ENCODE measurements at places on chromosomes 11 and 22.

- DNase-seq = no peak
Observed at GRCh38 chr11:44133335-44133946, 38.0 kb downstream of the EXT2 start.

DNA sequence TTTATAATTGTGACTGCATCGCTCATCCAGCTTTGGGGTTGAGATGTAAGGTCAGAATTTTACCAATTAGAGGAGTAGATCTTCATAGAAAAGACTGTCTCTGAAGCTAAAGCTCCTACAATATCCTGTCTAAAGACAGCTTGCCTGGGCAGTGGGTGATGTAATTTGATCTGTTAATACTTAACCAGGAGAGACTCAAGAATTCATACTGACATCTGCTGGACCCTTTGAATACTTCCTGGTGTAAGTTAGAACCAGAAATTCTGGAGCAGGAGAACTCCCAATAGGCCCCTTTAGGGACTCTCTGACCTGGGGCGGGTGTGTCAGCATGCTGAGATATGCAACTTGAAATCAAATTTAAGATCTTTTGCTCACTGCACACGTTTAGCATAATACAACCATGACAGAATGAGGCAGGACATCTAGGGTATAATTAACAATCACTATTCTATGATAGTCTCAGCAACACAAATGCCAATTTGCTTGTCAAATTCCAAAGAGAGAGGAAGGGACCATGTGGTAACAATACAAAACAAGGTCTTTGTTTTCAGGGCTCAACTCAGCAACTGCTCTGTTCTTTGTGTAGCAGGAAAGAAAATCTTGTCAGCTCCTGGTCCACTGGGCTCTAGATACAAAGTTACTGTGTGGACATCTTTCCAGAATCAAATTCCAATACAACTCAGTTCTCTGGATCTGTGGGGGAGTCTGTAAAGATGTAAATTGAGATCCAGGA is 143.9 kb downstream of the INSC start:
- no peak for DNase-seq

DNA sequence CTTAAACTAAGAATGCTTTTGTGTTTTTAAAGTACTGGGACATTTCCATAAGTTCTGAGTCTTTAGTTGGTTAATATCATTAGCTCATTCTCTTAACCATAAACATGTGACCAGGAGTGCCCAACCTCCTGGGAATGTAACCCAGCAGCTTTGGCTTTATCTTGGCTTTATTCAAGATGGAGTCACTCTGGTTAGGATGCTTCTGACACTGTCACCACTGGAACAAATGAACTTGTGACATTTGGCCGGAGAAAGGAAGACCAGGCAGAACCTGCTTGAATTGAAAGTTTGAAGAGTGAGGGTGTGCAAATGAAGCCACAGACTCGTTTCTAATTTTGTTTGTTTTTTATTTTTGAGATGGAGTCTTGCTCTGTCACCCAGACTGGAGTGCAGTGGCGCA is 54.6 kb downstream of the OSBP2 start:
- no peak for DNase-seq

DNA sequence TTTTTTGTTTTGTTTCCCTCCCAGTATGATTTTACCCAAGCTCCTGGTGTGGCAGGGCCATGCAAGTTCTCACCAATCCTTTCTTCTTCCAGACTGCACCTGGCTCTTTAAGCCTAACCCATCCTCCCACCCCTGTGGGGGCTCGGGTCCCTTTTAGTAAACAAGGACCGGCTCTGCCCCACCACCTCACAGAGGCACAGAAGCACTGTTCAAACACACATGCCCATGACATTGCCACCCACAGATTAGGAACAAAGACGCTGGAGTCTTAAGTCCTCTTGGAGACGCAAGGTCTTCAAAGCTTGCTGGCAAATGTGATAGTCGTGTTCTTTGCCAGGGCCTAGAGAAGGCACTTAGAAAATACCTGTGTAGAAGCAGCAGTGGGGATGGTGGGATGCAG is 18.9 kb downstream of the UQCR10 start:
- no peak for DNase-seq

DNA sequence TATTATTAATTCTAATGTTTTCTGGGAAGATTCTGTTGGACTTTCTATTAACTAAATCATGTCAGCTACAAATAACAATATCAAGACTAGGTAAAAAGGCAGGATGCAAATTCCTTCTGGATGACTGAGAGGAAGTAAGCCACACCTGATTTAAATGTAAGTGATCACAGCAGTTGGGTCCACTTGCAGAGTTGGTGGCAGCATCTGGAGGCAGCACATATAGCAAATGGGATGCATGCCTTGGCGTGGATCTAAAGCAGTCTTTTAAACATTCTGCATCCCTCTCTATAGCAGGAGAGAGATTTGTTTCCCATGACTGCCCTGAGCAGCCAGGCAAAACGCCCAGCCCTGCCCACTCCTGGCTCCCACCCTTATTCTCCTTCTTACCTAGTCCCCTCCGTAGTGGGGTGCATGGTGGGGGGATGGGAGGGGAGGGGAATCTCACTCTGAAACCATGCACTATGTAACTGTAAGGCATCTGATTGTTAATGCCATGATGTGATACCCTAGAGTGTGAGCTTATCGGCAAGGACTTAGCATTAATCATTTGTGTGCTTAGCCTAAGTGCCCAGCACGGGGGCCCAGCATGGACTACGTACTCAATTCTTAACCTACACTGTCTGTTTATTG is 130.3 kb downstream of the EFCAB6 start:
- DNase-seq = no peak

- no peak for DNase-seq
Observed at GRCh38 chr22:34946339-34946985, 119.5 kb upstream of the ISX start.
